MM.1S (cell line): ENCODE measurements at places on chromosomes 7 and 10.

DNA sequence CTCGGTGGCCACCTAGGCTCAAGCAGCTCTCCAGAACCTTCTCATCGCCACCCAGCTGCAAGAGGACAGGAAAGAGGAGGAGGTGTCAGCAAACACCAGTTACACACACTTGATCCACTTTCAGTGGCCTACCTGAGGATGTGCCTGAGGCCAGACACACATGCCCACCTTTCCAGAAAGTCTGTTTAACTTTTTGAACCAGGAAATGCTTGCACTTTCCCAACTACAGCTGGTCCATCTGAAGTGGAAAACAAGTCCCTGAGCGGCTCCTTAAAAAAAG, 15.7 kb upstream of the CYREN start:
- DNase-seq = no peak

GRCh38 chr7:24283897-24284698, at the start of gene NPY:
TSS of gene NPY (plus strand) at chr7:24284190. CDS start at chr7:24285241, 1,051 bp downstream.
- DNase-seq = no peak

DNA sequence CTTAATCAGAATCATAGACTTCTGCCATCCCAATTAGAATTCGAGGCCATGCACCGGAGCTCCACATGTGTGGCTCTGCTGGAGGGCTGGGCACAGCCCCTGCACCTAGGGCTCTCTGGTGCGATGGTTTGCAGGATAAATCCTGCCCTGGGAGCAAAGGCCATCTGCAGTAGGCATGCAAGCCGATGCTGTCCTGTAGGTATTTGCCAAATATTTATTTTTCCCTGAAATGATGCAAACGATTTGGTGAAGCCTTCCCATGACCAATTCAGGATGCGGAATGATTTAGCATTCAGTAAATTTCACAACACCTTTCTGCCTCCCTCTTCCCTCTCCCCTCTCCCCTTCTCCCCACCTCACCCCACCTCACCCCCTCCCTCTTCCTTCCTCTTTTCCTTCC, 170.6 kb downstream of the EBF3 start:
- DNase-seq = no peak

DNA sequence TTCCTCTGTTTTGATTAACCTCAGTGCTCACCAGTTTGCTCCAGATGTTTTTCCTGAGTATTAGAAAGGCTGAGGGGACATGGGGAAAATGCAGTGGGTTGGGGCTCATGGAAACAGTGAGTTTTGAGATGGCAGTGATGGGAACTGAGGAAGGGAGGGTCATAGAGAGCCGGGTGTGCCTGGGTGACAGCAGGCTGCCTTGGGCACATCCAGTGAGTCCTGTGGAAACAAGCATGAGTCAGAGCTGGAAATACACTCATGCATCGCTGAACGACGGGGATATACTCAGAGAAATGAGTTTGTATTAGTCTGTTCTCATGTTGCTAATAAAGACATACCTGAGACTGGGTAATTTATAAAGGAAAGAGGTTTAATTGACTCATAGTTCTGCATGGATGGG, 202.2 kb downstream of the TMEM178B start:
- no peak for DNase-seq

GRCh38 chr10:130128062-130128781, 8.0 kb upstream of the GLRX3 start:
- DNase-seq = no peak

DNA sequence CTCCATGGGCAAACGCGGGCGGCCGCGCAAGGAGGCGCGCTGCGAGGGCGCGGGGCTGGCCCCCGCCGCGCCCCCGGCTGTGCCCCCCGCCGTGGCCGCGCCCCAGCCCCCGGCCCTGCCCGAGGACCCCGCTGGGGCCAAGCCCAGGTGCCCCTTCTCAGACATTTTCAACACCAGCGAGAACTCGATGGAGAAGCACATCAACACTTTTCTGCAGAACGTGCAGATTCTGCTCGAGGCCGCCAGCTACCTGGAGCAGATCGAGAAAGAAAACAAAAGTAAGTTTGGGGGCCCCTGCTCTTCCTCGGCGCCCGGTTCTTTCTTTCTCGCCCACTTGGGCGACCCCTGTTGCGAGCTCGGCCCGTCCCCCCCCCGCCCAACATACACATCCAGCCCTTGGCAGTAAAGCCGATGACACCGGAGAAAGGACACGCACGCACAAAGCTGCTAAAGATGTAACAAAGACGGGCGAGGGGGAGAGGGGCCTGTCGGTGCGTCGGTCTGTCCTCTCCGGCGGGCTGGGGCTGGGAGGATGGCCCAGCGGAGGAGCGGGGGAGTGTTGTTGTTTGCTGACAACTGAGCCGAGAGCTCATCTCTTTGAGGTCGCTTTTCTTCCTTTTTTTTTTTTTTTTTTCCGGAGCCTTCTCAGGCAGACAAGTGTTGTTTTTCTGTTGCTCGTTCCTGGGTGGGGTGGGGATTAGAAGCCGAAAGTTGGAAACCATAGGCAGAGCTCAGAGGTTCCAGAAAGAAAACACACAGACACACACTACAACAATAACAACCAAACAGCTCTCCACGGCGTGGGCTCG, 604 bp downstream of the MXI1 start:
- DNase-seq = peak; percentile 50

DNA sequence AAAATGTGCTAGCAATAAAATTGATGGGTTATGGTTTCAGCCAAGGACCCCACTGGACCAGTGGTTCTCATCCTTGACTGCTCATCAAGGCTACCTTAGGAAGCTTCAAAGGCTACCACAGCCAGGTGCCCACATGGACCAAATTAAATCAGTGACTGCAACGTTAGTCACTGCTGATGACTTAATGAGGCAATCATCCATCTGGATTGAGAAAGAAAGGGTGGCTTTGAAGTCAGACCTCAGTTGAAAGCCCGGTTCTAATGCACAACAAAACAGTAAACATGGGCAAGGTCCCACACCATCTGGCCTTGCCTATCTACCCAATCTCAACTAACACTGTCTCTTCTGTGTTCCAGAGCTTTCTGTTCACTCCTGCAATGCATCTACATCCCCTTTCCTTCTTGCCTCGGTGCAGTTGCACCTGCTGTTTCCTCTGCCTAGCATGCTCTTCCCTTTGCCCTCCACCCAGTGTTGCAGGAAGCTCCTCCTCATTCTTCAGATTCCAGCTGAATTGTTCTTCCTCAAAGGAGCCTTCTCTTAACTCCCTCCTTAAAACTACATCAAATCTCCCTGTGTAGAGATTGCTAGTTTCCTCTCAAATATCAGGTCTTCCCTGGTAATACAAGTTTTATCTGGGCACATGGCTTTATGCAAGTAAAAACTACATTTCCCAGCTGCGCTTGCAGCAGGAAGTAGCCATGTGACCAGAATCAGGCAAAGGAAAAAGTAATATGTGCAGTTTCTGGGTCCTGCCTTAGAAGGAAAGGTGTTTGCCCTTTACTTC, 10.3 kb upstream of the KCNK18 start:
- DNase-seq = peak; percentile 9

- no peak for DNase-seq
Measured at GRCh38 chr10:72085864-72086465, 2.4 kb downstream of the SPOCK2 start.

DNA sequence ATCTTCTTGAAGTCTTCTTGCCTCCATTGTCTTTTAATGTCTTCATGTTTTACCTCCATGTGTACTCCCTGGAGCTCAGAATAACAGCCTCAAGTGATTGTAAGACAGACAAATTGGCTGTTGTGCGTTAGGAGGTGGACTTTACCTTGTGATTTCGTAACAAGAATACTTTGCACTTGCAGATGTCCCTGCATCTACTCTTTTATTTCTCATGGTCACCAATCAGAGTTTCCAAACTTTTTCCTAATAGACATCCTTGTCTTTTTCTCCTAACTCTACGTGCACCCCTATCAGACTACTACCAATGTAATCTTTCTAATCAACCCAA, 172.3 kb downstream of the NRP1 start:
- no peak for DNase-seq

GRCh38 chr10:89122433-89123051, 84.6 kb downstream of the CH25H start:
- DNase-seq = no peak

GRCh38 chr7:85447004-85447403, 260.1 kb upstream of the SEMA3D start:
- no peak for DNase-seq

DNA sequence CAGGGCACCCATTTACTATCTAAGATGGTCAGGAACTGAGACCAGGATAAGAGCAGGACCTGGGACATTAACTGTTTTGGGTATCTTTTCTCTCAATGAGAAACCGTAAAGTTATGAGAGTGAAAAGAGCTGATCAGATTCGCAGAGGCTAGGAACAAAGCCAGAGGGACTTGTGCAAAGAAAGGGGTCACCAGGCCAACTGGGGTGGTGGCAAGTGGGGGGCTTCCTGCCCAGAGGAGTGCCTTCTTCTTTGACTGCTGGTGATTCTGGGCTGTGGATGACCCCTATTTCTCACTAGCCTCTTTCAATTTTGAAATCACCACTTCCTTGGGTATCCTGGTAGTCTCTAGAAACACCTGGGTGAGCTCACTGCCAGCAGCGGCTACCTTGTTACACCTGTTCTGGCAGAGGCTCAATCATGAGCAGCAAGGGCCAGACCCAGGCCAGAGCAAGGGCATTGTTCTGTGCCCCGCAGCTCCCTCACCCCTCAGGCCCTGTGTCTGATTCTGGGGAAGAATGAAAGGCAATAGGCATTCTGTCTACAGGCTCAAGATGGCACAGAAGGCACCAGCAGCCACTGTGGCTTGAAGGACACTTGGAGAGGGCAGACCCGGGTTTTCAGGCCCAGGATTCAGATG, 999 bp downstream of the SFTPD start:
- DNase-seq = no peak

DNA sequence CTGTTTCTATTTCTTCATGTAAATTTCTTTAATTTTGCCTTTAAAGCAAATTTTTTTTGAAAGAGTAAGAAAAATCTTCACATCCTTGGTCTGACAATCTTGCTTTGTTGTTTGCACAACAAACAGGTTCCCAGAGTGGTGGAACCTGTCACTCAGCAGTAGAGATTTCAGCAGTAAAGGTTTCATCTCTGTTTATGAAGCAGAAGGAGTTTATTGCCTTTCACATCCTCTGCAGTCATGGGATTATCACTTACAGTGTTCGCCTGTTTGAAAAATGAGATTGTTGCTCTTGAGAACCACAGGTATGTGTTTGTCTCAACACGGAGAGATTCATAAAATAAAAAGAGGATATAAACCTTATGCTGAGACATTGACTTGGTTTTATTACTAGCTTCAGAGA, 342.6 kb downstream of the IPMK start:
- peak; percentile 31 for DNase-seq

DNA sequence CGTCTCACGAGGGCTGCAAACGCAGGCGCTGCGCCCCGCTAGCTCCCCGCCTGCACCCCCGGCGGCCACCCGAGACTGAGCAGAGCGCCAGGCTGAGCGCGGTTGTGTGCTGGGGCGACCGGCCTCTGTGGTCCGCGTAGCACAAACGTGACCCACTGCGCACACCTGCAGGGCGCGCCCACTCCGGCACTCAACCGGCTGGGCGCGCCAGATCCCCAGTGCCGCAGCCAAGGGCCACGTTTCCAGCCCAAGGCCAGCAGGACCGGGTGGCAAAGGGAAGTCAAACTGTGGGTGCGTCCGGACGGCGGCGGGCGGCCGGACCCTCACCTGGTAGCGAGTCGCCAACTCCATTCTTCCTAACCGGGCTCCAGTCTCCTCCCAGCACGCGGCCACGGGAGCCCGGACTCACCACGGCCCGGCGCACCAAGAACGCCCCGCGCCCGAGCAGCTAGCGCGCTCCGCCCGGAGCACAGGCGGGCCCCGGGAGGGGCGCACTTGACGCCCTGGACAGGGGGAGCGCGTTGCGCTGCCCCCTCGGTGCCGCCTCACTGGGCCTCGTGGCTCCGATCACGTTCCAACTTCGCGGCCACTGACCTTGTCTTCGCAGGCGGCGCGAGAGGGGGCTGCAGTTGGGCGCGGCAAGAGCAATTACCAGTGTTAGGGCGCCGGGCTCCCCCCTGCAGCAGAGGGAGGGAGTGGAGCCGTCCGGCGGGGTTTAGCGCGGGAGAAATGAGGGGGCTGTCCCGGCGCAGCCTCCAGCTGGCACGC, at the start of gene CDCA7L:
Gene CDCA7L (minus strand): TSS at position 446 of the 768 bp plus-strand sequence. CDS start 95 bp downstream, at position 351.
- peak; percentile 87 for DNase-seq

DNA sequence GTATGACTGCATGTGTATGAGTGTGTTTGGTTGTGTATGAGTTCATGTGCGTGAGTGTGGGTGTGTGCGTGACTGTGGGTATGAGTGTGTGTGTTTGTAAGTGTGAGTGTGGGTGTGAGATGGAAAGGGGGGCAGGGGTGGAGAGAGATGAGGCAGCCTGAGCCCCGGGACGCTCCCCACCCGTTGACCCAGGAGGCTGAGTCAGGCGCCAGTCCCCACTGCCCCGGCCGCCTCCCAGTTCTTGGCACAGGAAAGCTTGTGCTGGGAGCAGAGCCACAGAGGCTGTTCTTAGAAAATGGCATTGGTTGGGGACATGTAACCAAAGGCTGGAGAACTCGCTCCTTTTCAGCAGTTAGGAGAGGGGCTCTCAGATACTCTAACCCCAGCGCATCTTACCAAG, 27.8 kb upstream of the NUB1 start:
- DNase-seq = no peak

DNA sequence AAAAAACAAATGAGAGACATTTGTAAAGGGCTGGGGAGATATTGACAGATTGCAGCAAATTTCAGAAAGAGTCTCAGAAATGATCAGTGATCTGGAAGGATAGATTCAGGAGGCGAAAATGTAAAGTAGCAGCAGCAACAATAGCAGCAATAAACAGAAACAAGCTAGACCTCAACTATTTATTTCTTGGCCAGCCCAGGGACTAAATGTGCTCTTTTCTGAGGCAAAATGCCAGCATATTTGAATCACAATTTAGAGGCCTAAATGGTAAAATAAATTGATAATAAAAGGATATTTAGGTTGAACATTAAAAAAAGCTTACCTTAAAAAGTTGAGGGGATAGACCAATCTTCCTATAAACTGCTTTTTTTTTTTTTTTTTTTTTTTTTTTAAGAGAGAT, 134.6 kb upstream of the ITGB1 start:
- DNase-seq = no peak

- no peak for DNase-seq
Measured at GRCh38 chr7:87575521-87575920, 25.2 kb downstream of the ABCB1 start.

DNA sequence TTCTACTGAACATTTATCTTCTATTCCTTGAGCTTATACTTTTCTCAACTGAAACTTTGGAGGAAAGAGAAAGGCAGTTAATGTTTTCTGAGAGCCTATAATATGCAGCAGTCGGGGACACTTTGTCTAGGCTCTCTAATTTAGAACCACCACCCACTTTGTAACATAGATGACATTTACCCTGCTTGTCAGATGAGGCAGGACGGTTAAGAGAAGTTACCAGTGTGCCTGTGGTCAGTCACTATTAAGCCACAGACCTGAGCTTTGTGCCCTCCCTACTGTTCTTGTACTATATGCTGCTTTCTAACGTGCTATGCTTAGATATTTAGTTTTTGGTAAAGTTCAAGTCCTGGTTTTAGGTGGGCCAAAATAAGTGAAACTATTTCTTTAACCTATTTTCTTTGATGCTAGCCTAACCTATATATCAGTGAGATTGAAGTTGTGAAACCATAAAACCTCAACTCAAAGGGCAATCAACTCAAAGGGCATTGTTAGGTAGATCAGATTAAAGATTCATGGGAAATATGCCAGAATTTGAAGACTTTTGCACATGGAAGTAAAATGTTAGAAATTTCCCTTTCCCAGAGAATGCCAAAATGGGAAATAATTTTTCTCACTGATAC, 156.5 kb upstream of the AGR3 start:
- no peak for DNase-seq
